ENCODE measurements at places on chromosomes 2 and 18. TPM values are rescaled to one million over a fixed set of nuclear protein-coding genes. Genes with fewer than 3 reads are reported as not detected.

SERPINB2 gene
- total RNA-seq, result 22.9 TPM

PROKR1 gene
- total RNA-seq, result not detected

CRYBA2 gene
- total RNA-seq, result not detected

PIEZO2 gene
- 1.7 TPM for total RNA-seq

PNPT1 gene
- 19.6 TPM for total RNA-seq

ANKMY1 gene
- 5.8 TPM for total RNA-seq

CYP27A1 gene
- total RNA-seq, result 16.1 TPM
